Retinal pigment epithelial cell (primary cell): ENCODE measurements at places on chromosomes 5 and 9.

GRCh38 chr5:169182797-169183196 lies 118.1 kb downstream of the SLIT3 start:
- no peak for DNase-seq

- no peak for DNase-seq
These were observed 20.2 kb downstream of the ZNF474 start for GRCh38 chr5:122149321-122150090.

GRCh38 chr5:111511174-111511830 lies 1.0 kb downstream of the STARD4 start:
- peak; percentile 14 for DNase-seq

DNA sequence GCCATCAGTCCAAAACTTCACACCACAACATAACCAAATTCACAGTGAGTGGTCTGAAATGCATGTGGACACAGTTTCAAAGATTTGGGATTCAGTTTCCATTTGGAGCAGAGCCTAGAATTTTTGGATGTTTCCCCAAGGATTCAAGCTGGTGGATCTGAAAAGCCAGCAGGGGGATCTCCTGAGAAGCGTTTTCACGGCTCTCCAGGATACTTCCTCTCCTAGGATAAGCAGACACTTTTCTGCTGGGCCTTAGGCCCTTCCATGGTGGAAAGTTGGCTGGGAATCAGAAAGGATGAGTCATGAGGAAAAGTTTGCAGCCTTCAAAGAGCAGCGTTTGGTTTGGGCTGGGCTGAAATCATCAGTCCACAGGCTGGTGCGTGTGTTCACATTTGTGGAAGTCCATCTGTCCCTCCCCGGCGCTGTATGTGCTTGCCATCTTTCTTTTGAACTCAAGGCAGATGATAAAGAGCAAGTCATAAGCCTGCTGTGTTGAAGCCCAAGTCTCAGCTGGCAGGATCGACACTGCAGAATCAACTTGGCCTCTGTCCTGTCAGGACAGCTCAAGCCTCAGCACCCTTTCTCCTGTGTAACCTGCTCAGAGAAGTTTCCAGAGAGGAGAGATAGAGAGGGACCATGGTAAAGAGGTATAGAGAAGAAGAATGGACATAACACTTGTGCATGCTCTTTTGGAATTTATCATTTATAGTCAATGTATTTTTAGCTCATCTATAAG lies 152.6 kb upstream of the MSX2 start:
- peak; percentile 75 for DNase-seq

- DNase-seq = no peak
These were observed 85.2 kb downstream of the ARSB start for GRCh38 chr5:78899922-78900362.

- DNase-seq = peak; percentile 73
These were observed 260.9 kb upstream of the TUT7 start for GRCh38 chr9:86614871-86615849.

DNA sequence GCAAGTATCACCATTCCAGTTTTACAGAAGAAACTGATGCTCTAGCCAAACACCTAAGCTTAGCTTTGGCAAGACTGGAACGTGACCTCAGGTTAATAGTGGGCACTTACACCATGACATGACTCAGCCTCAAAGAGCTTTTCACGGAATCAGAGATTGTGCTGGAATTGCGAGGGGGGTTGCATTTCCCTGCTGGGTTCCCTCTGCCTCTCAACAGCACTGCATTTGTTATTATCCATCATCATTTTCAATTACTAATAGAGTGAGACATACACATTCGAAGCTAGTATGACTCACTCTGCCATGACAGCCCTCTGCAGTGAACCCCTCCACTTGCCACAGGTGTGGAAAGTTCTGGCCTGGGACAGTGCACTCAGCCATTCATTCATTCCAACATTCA lies 8.0 kb downstream of the SPOCK1 start:
- peak; percentile 62 for DNase-seq

- DNase-seq = no peak
These were observed 60.1 kb upstream of the CACNA1B start for GRCh38 chr9:137817236-137818200.

DNA sequence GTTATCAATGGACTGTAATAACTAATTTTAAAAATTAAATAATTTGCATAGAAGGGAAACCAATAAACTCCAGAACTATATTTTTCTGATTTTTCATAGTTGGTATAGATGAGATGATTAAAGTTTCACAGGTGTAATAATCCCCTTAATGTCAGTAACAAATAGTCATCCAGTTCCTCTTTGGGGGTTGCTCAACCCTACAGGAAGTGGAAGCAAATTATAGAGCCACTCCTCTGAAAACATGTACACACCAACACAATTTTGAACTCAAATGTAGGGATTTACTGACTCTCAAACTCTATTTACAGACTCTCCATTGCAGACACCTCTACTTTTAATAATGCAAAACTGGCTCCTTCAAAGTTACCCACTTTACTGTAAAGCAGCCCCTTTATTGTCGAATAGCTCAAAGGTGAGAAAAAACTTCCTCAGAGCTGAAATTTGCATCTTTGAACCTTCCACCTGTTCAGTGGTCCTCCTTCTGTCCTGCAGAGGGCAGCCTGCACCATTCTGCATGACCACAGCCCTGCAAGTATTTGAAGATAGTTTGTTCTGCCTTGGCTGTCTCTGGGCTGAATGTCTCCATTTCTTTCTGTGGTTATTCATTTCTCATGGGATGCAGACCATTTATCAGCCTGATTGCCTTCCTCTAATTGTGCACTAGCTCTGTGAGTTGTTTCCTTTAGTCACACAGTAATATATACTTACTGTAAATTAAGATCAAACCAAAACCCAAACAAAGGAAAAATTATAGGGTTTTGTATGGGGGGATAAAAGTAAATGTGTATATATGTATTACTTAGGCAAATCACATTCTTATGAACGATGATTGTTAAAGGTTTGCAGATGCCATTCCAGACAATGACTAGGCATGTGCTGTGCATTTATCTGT lies 383.2 kb upstream of the SGCD start:
- DNase-seq = peak; percentile 5

DNA sequence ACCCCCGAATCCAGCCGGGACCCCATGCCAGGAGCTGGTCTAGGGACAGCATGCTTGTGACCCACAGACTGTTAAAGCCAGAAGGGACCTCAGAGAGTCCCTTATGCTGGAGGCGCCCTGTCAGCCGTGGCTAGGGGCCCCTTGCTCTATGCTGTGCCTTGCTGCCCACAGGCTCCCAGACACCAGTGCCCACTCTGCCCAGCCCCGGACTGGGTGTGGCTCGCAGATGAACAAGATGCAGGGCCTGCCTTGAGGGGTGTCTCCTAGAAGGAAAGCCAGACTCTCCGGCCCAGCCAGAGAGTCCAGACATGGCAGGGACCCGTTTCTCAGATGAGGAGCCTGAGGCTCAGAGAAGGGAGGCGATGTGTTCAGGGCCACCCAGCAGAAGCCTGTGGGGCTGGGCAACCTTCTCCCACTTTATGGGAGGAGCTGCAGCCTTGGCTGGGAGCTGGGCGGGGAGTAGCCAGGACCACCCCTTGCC lies 85.7 kb downstream of the LMX1B start:
- DNase-seq = no peak

DNA sequence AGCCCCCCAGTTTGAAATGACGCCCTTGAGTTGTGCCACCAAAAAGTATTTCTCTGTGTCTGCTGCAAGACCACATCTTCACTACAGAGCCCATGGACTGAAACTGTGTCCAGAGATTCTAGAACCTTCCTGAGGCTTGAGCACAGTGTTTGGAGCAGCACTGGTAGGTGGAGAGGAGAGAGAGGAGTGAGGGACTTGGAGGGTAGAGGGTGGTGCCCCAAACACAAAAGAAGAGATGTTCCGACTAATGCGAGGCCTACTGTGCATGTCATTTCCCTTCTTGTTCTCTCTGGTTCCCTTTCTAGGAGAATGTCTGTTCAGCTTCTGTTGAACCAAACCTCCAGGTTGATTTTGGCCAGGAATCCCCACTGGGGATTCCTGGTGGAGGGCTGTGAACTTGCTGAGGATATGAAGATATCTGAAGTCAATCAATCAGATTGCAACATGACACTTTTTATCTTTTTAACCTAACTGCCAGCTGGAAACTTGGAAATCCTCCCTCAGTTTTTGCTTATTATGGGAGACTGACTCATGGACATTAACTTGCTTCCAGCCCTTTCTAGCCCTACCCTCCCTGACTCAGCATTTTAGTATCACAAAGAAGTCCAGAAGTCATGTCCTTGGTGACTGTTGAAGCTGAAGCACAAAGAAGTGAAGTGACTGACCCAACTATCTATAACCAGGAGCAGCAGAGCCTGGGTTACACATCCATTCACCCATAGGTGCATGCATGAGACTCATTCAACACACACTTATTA lies 154.5 kb downstream of the NR3C1 start:
- no peak for DNase-seq

DNA sequence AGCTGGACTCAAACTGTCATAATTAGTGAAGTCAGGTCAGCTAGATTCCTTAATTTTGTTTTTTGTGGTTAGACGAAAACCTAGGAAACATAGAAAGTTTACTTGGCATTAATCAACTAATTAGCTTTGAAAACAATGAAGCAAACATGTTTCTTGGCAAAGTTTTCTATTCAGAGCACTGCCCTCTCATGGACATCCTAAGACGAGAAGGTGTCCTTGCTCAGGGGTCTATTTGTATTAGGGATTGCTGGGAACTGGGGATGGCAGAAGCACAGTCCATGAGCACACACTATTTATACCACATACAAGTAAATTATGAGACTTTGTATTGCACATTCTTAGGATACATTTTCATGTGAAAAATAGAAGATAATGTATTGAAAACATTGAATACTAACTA lies 49.7 kb downstream of the POC5 start:
- DNase-seq = no peak

- no peak for DNase-seq
These were observed 168.9 kb downstream of the MAPKAP1 start for GRCh38 chr9:125538092-125538473.

GRCh38 chr5:61245936-61246335 lies 83.7 kb upstream of the SMIM15 start:
- peak; percentile 60 for DNase-seq

DNA sequence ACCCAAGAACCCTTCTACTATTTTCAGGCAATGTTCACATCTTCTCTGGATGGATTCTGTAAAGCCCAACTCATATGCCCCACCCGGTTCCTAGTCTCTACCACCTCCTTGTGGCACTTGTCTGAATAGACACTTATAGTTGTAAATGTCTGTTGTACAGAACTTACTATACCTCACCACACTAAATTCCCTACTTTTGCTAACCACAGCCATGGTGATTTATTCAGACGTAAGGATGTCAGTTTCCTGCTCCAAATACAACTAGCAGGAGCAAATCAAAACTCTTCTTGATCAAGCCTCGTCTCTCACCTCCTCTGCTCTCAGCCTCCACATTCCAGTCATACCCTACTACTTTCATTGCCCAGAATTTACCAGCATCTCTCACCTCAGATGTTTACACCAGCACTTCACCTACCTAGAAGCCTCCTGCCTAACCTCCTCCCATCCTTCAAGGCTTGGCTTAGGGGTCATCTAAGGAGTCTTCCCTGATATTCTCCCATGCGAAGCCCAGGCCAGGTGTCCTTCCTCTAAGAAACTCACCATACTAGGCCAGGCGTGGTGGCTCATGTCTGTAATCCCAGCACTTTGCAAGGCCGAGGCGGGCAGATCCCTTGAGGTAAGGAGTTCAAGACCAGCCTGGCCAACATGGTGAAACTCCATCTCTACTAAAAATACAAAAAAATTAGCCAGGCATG lies 75.5 kb downstream of the MAPKAP1 start:
- no peak for DNase-seq

GRCh38 chr5:51958473-51958872 lies 575.2 kb downstream of the ISL1 start:
- no peak for DNase-seq

GRCh38 chr5:95035891-95036685 lies 248.8 kb downstream of the MCTP1 start:
- DNase-seq = no peak

GRCh38 chr5:1760656-1761452 lies 38.8 kb downstream of the MRPL36 start:
- DNase-seq = no peak

- DNase-seq = no peak
These were observed 22.6 kb downstream of the DAB2IP start for GRCh38 chr9:121674017-121674416.

DNA sequence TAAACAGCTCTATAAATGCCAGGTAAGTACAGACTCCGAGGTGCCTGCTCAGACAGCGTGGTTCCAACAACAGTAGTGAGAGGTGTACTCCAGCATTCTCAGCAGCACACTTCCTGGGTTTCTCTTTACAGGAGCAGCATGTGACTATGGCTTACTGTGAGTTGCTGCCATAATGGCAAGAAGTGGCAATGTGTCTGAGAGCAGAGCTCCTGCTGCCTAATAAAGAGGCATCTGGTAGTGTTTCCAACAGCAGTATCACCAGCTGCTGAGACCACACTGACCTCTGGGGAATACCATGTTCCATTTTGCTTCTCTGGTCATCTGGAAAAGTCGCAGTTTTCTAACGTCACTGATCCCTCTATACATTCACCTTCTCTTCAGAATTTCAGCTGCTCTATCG lies 398.2 kb downstream of the SLCO4C1 start:
- DNase-seq = no peak

DNA sequence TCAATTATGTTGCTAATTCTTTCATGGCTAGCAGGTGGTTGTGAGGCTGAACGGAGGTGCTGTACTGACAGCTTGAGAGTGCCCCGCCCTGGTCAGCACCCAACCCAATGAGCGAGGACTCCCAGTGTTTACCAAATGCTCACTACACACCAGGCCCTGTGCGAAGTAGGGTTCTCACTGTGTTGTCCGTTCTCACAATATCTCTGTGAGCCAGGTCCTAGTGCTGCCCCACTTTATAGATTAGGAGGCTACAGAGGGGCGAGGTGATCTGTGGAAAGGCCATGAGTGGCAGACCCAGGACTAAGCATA lies 28.2 kb downstream of the COL15A1 start:
- no peak for DNase-seq

DNA sequence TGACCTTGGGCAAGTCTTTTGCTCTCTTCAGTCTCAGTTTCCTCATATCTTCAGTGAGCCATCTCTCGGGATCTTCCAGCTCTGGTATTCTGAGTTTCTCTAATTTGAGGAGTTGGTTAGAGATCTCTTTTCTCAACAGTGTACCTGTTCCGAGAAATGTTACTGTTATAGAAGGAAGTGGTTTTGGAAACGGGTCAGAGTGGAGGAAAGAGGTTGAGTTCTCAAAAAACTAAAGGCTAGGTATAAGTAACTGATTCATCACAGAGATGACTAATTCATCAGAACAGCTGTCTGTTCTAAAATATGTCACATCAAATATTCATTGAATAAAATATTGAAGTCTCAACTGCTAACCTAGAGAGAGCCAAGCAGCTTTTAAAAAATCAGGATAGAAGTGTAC lies 106.6 kb downstream of the PALM2AKAP2 start:
- DNase-seq = no peak

DNA sequence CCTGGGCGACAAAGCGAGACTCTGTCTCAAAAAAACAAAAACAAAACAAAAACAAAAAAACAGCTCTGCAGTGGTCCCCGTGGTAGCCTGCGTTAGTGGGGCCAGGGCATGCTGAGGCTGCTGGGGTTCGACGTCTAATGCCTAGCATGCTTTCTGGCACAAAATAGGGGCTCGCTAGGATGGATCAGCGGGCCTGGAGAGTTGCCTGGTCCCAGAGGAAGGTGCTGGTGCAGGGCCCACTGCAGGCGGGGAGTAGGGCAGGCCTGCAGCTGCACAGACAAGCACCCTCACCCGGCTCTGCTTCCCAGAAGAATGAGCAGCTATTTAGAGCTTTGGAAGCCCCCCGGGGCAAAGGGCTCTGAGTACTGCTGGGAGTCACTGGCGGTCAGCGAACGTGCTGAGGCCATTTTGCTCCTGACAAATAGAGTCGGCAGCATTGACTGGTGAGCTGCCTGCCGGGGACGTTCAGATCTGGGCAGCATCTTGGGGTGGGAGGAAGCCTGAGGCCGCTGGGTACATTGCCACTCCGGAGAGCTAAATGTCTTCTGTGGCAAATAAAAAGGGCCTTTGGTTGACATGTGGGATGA lies 126.7 kb downstream of the OLFM1 start:
- DNase-seq = no peak
